Left ventricle myocardium inferior (tissue), 1 donor: ENCODE measurements at places on chromosomes 16 and 17. TPM values are rescaled to one million over a fixed set of nuclear protein-coding genes. Genes with fewer than 3 reads are reported as not detected.
A peak's percentile ranks its signal among the peaks of the same experiment; 100 is the strongest.

DNA sequence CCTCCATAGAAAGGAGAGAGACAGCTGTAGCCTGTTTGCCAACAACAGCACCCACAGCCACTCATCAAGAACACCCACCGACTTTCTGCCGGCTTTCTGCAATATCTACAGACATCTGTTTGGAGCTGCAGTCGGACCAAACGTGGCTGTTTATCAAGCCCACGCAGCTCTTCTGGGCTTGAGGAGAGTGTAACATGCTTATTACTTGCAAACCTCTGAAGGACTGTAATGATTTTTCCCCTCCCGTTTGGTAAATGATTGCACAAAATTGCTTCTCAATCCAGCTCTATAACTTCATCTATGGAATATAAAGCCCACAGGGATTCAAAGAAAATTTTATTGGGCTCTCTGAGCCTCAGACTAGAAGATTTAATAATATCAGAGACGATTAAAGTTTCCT, 100.5 kb downstream of the VAT1L start:
- H3K27me3 ChIP-seq = no peaks in the 10 kb centered on the region
- peaks cover 4% of the 10 kb centered on the region for H3K4me1 ChIP-seq
- H3K4me3 ChIP-seq = no peak overlapping the region
- no peaks in the 10 kb centered on the region for H3K36me3 ChIP-seq
- no peak for DNase-seq

The PRAC1 gene
- total RNA-seq = not detected

The RNF166 gene
- total RNA-seq = 14.2 TPM

The TAF15 gene
- total RNA-seq = 113 TPM

The KRT38 gene
- not detected for total RNA-seq

GRCh38 chr16:87692176-87692575, 73.6 kb downstream of the KLHDC4 start:
- no peak overlapping the region for H3K27ac ChIP-seq
- no peak overlapping the region for H3K4me3 ChIP-seq
- H3K36me3 ChIP-seq = no peaks in the 10 kb centered on the region
- peaks cover 10% of the 10 kb centered on the region for H3K4me1 ChIP-seq

DNA sequence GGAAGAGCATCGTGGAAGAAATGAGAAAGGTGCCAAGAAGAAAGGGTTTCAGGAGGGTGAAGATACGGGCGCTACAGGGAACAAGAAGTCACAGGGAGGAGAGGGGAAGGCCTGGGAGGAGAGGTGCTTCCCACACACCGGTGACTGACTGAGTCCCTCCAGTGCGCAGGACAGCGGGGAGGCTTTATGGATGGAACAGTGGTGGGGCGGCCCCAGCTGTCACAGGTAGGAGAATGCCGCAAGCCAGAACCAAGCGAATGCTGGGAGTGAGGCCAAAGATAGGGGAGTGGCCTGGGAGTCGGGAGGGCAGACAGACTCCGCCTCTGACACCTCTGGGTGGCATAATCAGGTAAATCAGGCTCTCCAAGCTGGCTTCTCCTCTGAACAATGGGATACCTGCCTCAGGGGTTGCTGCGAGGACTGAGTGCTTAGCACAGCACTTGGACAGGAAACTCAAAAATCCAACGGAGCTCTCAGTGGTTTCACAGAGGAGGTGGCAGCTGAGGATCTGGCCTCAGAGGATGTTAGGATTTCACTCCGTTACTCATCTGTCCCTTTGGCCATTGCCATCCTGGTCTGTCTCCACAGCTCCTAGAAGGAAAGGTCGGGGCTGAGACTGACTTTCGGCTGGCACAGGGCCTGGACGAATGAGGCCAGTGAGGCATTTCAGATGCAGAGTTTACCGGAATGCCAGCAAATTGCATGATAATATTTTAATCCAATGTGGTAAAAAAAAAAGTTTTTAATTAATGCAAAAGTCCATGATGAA, 717 bp upstream of the CNP start:
- H3K4me1 ChIP-seq = peaks cover 39% of the 10 kb centered on the region
- H3K4me3 ChIP-seq = peak overlapping the region; percentile 98

GRCh38 chr17:40932608-40933007, 4.8 kb downstream of the KRT23 start:
- no peak overlapping the region for H3K27ac ChIP-seq
- H3K4me3 ChIP-seq = no peak overlapping the region
- DNase-seq = no peak
- peaks cover 54% of the 10 kb centered on the region for H3K27me3 ChIP-seq
- H3K4me1 ChIP-seq = no peaks in the 10 kb centered on the region

DNA sequence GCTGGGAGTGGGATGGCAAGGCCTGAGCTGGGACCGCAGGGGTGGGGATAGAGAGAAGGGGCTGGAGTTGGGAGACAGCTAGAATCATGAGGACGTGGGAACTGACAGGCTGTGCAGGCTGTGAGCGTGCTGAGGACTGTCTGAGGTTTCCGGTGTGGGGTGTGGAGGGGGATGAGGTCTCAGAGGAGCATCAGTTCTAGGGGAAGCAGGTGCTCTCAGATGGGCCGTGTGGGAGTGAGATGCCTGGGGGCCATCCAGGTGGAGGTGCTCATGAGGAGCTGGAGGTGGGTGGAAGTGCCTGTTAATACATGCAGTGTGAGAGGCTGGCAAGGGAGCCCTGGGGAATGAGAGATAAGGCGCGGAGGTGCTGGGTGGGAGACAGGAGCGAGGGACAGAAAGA, 27.2 kb downstream of the HASPIN start:
- DNase-seq = no peak
- peaks cover 3% of the 10 kb centered on the region for H3K4me1 ChIP-seq
- H3K27me3 ChIP-seq = peaks cover 72% of the 10 kb centered on the region
- H3K36me3 ChIP-seq = no peaks in the 10 kb centered on the region

The SIRT7 gene
- total RNA-seq = 8.5 TPM

DNA sequence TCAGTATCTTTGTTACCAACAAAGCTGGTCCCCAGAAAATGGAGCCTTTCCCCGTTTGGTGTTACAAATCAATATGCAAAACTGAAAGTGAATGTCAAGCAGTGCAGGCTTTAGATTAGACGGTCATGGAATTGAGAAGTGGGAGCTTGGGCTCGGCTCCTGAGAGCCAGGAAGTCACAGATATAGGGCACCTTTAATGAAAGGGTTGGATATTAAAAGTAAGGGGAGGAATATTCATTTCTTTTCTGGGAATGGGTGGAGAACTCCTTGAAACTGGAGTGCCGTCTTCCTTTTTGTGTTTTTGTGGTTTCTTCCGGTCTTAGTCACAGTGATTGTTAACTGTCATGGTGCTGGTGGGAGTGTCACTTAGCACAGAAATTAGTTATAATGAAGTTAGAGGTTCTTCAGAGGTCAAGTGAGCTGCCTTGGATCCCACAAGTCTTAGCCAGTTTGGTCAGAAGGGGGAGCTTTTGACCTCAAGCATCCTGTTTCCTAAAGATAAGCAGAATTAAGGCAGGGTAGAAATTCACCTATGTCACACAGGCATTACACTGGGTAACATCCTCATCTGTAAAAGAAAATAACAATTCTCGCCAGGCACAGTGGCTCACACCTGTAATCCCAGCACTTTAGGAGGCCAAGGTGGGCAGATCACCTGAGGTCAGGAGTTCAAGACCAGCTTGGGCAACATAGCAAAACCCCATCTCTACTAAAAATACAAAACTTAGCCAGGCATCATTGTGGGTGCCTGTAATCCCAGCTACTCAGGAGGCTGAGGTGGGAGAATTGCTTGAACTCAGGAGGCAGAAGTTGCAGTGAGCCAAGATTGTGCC, 9.6 kb upstream of the EIF1 start:
- DNase-seq = no peak
- no peaks in the 10 kb centered on the region for H3K36me3 ChIP-seq

The XAF1 gene
- 18.6 TPM for total RNA-seq

DNA sequence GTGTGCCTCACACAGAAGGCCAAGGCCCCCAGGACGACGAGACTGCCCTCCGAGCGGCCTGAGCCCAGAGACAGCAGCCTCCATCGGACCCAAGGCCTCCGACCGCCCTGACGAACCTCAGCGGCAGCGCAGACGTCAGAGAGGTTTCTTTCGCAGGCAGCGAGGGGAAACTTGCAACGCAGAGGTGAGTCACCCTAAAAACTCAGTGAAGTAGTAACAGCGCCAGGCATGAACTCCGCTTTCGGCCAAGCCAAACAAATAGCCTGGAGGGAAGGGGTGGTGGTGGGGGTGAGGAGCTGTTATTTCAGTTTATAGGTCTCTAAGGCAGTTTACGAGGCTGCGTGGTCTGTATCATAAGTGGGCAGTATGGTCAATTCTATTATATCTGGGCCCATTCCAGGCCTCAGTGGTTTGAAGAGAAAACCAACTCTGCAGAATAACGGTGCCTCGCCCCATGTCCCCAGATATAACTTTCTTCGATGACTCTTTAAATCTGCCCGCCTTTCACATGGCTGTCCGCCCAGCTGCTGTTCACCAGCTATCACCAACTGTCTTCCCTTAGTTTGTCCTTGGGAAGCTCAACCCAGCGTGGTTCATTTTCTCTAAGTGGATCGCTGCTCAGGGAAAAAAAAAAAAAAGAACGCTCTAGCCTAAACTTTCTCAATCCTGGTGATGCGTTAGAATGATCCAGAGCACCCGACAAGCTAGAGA, 43.5 kb upstream of the FOXF1 start:
- no peak for DNase-seq
- no peaks in the 10 kb centered on the region for H3K36me3 ChIP-seq
- peaks cover 38% of the 10 kb centered on the region for H3K27me3 ChIP-seq

- DNase-seq = peak; percentile 5
- no peaks in the 10 kb centered on the region for H3K27me3 ChIP-seq
- no peak overlapping the region for H3K27ac ChIP-seq
- no peak overlapping the region for H3K4me3 ChIP-seq
- peaks cover 22% of the 10 kb centered on the region for H3K4me1 ChIP-seq
Measured at GRCh38 chr17:17018612-17019429, 23.4 kb upstream of the MPRIP start.

DNA sequence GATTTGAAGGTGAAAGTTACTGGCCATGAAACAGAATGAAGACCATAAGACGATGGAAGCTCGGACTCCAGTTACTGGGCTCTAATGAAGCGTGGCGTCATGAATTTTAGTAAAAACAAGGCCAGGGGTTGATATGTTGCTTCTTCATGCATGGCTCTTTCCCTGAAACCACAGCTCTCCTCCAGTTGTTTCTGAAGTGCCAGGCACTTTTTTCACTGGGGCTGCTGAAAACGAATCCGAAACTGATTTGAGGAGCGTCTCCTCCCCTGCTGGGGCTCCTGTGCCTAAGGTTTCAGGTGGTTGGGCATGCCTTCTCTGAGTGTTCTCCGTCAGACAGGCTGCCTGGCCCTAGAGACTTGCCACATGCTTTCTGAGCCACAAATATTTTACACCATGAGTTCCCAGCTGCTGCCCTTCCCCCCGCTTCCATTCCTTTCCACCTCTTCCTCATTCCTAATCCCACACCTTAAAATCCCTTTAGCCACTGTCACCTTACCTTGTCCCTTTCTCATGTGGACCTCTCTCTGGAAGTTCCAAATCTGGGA, 3.7 kb upstream of the MYL4 start:
- no peaks in the 10 kb centered on the region for H3K27me3 ChIP-seq
- peaks cover 47% of the 10 kb centered on the region for H3K4me1 ChIP-seq
- no peaks in the 10 kb centered on the region for H3K36me3 ChIP-seq
- peak overlapping the region; percentile 21 for H3K4me3 ChIP-seq
- peak; percentile 38 for DNase-seq

DNA sequence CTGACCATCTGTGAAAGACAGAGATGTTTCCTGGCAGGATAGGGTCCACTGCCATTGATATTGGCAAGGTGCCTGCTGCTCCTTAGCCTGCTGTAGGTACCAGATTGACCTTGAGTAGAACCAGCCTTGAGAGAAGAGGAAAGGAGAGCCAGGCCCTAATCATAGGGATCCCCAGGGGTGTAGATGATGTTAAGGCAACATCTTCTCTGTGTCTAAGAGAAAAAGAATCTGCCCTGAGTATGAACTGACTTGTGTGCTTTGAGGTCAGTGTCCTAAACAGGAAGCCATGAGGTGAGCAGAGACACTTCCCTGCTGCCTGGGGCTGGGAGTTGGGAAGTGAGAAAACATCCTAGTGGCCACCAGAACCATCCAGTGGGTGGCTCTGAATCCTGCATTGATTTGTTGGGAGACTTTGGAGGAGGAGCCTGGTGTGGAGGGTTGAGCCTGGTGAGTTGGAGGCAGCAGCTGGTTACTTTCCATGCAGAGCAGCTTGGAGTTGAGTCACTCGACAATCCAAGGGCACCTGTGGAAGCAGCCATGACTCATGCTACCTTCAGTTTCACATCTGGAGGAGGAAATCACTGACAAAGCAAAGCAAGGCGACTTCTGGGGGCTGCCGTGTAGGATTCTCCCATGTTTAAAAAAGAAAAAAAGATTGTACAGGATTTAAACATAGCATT, 47.8 kb downstream of the BMERB1 start:
- peak overlapping the region; percentile 22 for H3K27ac ChIP-seq
- H3K4me1 ChIP-seq = peaks cover 8% of the 10 kb centered on the region
- H3K27me3 ChIP-seq = no peaks in the 10 kb centered on the region
- DNase-seq = peak; percentile 19
- H3K36me3 ChIP-seq = no peaks in the 10 kb centered on the region

- no peak overlapping the region for H3K4me3 ChIP-seq
- H3K4me1 ChIP-seq = peaks cover 21% of the 10 kb centered on the region
- H3K27ac ChIP-seq = no peak overlapping the region
Measured at GRCh38 chr17:48550502-48551213, 5.7 kb upstream of the HOXB2 start.

- no peak overlapping the region for H3K4me3 ChIP-seq
- H3K27me3 ChIP-seq = no peaks in the 10 kb centered on the region
- no peak overlapping the region for H3K27ac ChIP-seq
- H3K36me3 ChIP-seq = no peaks in the 10 kb centered on the region
Measured at GRCh38 chr17:13287226-13287625, 269.4 kb upstream of the ELAC2 start.

The MYH1 gene
- 0.14 TPM for total RNA-seq

The PPM1E gene
- total RNA-seq = 0.80 TPM

DNA sequence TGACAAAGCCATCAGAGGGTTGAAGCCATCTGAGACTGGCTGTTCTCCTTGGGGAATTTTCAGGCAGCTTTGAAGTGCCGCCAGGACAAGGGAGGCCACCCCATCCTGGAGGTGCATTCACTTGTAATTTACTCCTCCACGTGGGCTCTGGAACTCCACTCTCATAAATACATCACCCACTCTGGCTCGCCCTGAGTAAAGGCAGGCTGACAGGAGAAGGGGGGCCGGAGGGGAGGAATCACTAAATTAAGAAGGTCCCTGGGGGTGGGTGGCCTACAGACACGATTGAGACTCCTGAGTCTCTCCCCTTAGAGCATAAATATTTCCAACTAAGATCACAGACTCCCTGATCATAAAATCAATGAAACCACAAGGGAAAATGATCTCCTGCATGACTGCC, 56.3 kb upstream of the HNF1B start:
- no peaks in the 10 kb centered on the region for H3K4me1 ChIP-seq
- DNase-seq = no peak
- no peaks in the 10 kb centered on the region for H3K36me3 ChIP-seq
- H3K27me3 ChIP-seq = peaks cover 43% of the 10 kb centered on the region
- no peak overlapping the region for H3K4me3 ChIP-seq
